ENCODE measurements at places on chromosomes 5 and 9.
A peak's percentile ranks its signal among the peaks of the same experiment; 100 is the strongest.

DNA sequence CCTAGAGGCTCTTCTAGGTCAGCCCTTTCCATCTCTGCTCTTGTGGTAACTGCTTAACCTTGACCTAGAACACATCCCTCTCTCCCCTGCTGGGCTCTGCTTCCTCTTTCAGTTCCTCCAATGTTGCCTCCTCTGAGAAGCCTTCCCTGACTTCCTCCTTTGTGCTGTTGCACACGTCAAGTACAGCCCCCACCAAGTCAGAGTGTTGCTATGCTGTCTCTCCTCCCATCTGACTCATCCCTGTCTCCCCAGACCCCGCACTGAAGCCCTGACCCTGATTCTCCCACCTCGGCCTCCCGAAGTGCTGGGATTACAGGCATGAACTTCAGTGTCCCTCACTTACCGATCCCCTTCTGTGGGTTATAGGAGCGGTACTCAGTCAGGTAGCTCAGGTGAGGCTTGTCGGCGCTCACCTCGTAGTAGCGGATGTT is 10.4 kb upstream of the TRIM14 start:
- no peak for DNase-seq

- DNase-seq = no peak
These were observed 6.3 kb upstream of the DNAJB5 start for GRCh38 chr9:34983209-34983608.

DNA sequence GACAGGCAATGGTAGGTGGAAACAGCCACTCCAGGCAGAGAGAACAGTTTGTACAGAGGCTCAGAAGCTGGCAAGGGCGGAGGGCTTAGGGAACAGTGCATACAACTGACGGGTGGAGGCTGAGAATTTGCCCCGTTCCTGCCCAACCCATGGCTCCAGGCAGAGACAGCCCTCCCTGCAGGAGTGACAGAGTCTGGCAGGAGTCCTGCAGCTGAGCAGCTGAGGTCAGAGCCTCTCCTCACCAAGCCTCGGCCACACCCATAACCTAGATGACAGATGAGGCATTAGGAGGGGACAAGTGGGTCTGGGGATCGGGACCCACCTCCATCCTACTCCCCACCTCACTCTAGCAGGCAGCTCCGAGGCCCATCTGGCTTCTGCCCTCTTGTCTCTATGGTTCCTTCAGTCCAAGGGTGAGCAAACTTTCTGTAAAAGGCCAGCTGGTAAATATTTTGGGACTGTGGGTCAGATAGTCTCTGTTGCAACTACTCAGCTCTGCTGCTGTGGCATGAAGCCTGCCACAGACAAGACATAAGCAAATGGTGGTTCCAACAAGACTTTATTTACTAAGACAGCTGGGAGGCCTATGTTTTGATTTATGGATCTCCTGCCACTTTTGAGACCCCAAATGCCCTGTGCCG is 83.7 kb downstream of the SH3TC2 start:
- no peak for DNase-seq

- no peak for DNase-seq
These were observed 132.9 kb downstream of the SIL1 start for GRCh38 chr5:139065306-139065705.

GRCh38 chr9:71250581-71250980 is 129.2 kb upstream of the TRPM3 start:
- no peak for DNase-seq

- no peak for DNase-seq
These were observed 36.5 kb upstream of the CTSV start for GRCh38 chr9:97075289-97075985.

GRCh38 chr5:86124333-86124732 is 493.4 kb upstream of the COX7C start:
- no peak for DNase-seq

- DNase-seq = no peak
These were observed 184.6 kb upstream of the PUM3 start for GRCh38 chr9:3028535-3028934.

- DNase-seq = no peak
These were observed 60.6 kb upstream of the PTPN3 start for GRCh38 chr9:109558718-109559151.

DNA sequence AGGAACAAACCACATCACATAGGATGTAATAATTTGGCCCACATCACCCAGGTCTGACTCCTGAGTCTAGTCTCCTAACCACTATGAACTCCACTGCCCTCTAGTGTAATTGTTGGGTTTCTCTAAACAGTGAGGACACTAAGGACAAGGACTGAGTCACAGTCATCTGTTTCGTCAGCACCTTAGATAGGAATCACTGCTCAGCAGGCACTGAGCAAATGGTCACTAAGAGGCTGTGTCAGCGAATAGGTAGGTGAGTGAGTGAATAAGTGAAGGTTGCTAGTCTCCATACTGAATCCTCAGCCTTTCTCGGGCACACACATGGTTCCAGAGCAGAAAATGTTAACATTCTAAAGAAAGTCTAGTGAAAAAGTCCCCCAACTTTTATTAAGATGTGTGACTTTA is 278.6 kb downstream of the SPOCK1 start:
- no peak for DNase-seq

- DNase-seq = no peak
These were observed 42.6 kb upstream of the BICD2 start for GRCh38 chr9:92807031-92807756.

- no peak for DNase-seq
These were observed 38.1 kb downstream of the FAM240B start for GRCh38 chr9:38681747-38682227.

DNA sequence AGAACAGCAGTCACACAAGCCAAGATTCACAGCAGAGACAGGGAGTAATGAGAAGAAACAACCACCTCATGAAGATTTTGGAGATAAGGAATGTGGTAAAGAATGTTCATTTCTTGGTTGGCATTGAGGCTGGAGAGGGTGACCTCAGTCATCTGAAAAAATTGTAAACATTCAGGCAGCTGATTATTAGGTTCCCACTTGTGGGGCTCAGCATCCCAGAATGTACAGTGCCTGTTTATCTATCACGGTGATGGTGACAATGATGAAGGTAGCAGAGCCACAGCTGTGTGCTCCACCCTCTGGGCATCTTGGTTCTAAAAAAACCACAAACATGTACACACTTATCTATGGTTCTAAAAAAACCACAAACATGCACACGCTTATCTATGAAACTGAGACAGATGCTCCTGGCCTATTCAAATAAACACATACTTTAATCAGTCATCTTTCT is 143.9 kb upstream of the MOCS2 start:
- no peak for DNase-seq

- no peak for DNase-seq
These were observed 343.4 kb upstream of the PAPPA start for GRCh38 chr9:115810166-115810565.

- no peak for DNase-seq
These were observed 130.1 kb downstream of the RPS23 start for GRCh38 chr5:82147860-82148573.

DNA sequence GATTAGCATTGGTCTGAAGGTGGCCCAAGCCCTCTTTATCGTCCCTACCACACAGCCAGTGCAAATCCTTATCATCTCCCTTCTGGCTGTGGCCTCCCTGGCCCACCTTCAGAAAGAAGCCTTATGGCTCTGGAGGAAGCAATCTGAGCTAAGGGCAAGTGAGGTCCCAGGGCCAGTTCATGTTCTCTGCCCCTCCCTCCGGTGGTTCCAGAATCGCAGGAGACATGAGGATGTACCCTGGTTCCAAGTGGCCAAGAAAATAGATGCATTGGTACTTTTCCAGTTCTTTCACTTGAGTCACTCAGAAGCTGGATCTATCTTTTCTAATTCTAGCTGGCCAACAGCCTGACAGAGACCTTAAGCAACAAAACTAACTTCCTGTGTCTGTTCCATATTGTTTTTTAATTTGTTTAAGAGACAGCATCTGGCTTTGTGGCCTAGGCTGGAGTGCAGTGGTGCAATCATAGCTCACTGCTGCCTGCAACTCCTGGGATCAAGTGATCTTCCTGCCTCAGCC is 60.7 kb downstream of the LHFPL2 start:
- no peak for DNase-seq

- DNase-seq = no peak
These were observed 17.3 kb downstream of the SCAMP1 start for GRCh38 chr5:78377718-78378105.

DNA sequence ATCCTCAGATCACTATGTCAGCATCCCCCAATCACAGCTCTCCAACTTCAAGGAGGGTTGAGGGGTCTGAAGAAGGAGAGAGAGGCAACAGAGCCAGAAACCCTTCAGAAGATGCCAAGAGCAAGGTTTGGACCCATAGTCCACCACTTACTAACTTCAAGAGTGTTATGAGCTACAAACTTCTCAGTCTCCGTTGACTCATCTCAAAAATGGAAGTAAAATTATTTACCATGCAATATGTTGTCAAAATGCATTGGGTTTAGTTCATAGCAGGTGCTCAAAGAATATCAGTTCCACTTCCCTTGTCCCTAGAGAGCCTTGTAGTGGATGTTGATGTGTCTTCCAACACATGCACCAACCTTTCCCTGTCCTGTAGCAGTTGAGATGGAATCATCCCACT is 116.0 kb downstream of the KCNIP1 start:
- no peak for DNase-seq

- no peak for DNase-seq
These were observed 73.1 kb downstream of the STK10 start for GRCh38 chr5:172114875-172115422.

GRCh38 chr9:24614070-24614469 is 68.4 kb upstream of the IZUMO3 start:
- no peak for DNase-seq

GRCh38 chr5:134503937-134504437 is 21.5 kb upstream of the JADE2 start:
- DNase-seq = no peak

GRCh38 chr9:134782921-134783698 is 97.5 kb upstream of the FCN2 start:
- DNase-seq = no peak

DNA sequence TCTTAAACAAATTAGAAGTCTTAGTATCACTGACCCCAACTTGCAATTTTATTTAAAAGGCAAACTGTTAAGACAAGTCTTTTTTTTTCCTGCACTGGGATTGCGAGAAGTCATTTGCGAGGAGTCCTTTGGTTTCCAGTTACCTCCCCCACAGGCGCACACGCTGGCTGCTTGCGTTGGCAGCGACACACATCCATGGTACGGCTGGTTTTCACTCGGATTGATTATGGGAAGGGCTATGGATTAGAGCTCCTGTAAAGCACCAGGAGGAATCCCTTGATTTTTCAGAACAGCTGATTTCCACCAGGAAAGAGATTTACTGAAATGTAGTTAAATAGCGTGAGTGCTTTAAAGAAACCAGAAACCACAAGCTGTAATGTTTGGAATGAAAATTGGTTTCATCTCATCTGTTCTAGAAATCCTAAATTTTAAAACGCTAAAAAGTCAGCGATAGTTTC is 737 bp downstream of the SLC1A3 start:
- peak; percentile 62 for DNase-seq

- DNase-seq = no peak
These were observed 479.0 kb downstream of the MTRR start for GRCh38 chr5:8347984-8348383.

GRCh38 chr5:142749321-142749720 is 20.9 kb upstream of the ARHGAP26 start:
- DNase-seq = no peak

GRCh38 chr5:148090773-148091250 is 27.0 kb downstream of the SPINK5 start:
- DNase-seq = no peak

GRCh38 chr5:52895572-52896413 is 93.4 kb upstream of the ITGA2 start:
- DNase-seq = no peak

DNA sequence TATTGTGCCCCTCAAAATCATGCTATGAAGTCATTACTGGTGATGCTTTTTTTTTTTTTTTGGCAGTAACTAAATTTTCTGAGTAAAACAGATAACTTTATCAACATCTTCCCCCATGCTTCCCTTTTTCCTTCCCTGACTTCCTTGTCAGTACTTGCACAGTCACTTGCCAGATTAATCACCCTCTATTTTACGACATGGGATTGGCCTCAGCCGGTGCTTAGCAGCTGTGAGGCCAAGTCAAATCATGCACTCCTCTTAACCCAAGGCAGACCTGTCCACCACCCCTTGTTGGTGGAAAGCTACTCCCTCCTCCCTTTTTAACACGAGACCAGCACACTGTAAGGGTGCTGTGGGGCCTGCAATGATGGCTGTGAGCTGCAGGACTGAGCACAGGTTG is 118.0 kb upstream of the OTULINL start:
- no peak for DNase-seq

- DNase-seq = no peak
These were observed 84.8 kb downstream of the FBXL17 start for GRCh38 chr5:108297042-108297601.

GRCh38 chr5:88666761-88667495 is 216.1 kb downstream of the MEF2C start:
- no peak for DNase-seq

DNA sequence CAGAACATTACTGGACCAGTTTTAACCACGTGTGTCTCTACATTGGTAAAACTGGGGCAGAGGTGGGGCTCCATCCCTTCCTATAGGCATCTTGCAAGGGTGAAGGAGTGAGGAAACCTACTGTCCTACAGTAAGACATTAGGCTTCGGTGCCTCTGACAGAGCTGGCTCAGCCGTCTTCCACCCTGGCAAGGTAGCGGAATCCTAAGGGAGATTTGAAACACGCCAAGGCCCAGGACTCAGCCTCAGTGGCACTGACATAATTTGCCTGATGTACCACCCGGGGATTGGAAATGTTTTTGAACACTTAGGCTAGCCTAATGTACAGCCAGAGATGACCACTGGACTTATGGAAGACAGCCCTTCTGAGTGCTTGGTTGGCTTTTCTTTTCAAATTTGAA is 329.7 kb upstream of the IRX1 start:
- no peak for DNase-seq

- DNase-seq = no peak
These were observed 28.5 kb downstream of the CFAP90 start for GRCh38 chr5:7822449-7822848.
